Kidney (tissue), 22 donors: ENCODE measurements at places on chromosomes 11 and 22.

- peaks cover 10% of the 10 kb centered on the region for H3K4me1 ChIP-seq
- no peak for DNase-seq
- no peaks in the 10 kb centered on the region for H3K36me3 ChIP-seq
Measured at GRCh38 chr11:9263840-9264315, 1.3 kb downstream of the DENND5A start.

GRCh38 chr11:130726234-130727037 is 189.8 kb downstream of the SNX19 start:
- peak; percentile 41 for DNase-seq
- no peaks in the 10 kb centered on the region for H3K27me3 ChIP-seq
- H3K36me3 ChIP-seq = no peaks in the 10 kb centered on the region
- no peak overlapping the region for H3K4me3 ChIP-seq

DNA sequence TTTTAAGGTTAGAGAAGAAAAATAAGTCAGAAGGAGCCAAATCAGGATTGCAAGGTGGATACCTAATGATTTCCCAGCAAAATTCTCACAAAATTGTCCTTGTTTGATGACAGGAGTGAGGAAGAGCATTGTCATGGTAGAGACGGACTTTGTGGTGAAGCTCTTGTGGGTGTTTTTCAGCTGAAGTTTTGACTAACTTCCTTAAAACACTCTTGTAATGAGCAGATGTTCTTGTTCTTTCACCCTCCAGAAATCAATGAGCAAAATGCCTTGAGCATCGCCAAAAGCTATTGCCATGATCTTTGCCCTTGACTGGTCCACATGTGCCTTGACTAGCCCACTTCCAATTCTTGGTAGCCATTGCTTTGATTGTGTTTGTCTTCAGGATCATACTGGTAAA is 20.0 kb downstream of the CALCB start:
- no peaks in the 10 kb centered on the region for H3K4me1 ChIP-seq
- no peak overlapping the region for H3K4me3 ChIP-seq
- DNase-seq = no peak
- no peaks in the 10 kb centered on the region for H3K27me3 ChIP-seq
- no peaks in the 10 kb centered on the region for H3K36me3 ChIP-seq

- no peak for DNase-seq
- H3K27me3 ChIP-seq = no peaks in the 10 kb centered on the region
- H3K36me3 ChIP-seq = no peaks in the 10 kb centered on the region
Measured at GRCh38 chr11:19646921-19647320, 65.7 kb upstream of the NAV2 start.

- H3K27me3 ChIP-seq = no peaks in the 10 kb centered on the region
- H3K27ac ChIP-seq = no peak overlapping the region
- H3K36me3 ChIP-seq = no peaks in the 10 kb centered on the region
- DNase-seq = no peak
- no peak overlapping the region for H3K4me3 ChIP-seq
Measured at GRCh38 chr11:19938866-19939265, 221.4 kb downstream of the DBX1 start.

GRCh38 chr11:65730461-65730860 is 9.9 kb upstream of the RNASEH2C start:
- no peaks in the 10 kb centered on the region for H3K36me3 ChIP-seq
- no peak overlapping the region for H3K4me3 ChIP-seq

- H3K4me3 ChIP-seq = no peak overlapping the region
- no peaks in the 10 kb centered on the region for H3K4me1 ChIP-seq
- H3K27ac ChIP-seq = no peak overlapping the region
Measured at GRCh38 chr22:20656516-20656901, 117.4 kb upstream of the SERPIND1 start.

DNA sequence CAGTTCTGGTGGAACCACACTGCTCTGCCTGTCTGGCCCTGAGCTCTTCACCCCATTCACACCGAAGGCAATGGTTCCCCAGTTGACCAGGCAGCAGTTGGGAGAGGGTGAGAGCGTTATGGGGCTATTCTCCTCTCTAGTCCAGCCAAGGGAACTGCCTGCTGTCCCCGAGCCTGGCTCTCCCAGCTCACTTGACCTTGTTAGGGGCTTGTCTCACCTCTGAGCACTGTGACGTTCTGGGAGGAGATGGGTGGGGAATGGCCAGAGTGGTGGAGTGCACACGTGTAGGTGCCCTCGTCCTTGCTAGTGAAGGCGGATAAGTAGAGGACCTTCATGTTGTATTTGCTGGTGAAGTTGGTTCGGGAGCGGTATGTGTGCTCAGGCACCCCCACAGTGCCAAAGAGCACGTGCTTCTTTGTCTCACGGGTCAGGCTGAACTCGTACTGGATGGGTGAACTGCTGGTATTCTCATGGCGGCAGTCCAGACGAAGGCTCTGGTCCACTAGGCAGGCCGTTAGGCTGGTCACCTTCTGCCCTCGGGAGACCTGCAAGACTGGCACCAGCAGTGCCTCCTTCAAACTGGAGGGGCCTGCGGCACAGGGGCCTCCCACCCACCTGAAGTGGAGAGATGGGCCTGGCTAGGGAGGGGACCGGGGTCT is 3.0 kb downstream of the THY1 start:
- no peaks in the 10 kb centered on the region for H3K27me3 ChIP-seq
- peak; percentile 81 for DNase-seq
- peak overlapping the region; percentile 75 for H3K27ac ChIP-seq
- no peaks in the 10 kb centered on the region for H3K36me3 ChIP-seq

DNA sequence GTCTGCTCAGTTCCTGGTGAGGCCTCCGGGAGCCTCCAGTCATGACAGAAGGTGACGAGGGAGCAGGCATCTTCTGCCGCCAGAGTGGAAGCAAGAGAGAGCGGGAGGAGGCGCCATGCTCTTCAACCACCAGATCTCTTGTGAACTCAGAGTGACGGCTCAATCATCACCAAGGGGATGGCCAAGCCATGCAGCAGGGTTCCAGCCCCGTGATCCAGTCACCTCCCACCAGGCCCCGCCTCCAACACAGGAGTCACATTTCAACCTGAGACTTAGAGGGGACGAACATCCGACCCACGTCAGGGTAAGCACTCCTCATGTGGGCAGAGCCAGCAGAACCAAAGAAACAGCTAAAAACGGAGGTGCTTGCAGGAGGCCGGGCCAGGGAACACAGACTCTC is 1470.5 kb downstream of the BRD1 start:
- no peaks in the 10 kb centered on the region for H3K4me1 ChIP-seq
- no peak overlapping the region for H3K4me3 ChIP-seq

GRCh38 chr11:63443714-63444113 is 47.3 kb downstream of the PLAAT5 start:
- no peak overlapping the region for H3K4me3 ChIP-seq
- no peaks in the 10 kb centered on the region for H3K27me3 ChIP-seq
- no peaks in the 10 kb centered on the region for H3K36me3 ChIP-seq
- no peaks in the 10 kb centered on the region for H3K4me1 ChIP-seq
- DNase-seq = no peak

DNA sequence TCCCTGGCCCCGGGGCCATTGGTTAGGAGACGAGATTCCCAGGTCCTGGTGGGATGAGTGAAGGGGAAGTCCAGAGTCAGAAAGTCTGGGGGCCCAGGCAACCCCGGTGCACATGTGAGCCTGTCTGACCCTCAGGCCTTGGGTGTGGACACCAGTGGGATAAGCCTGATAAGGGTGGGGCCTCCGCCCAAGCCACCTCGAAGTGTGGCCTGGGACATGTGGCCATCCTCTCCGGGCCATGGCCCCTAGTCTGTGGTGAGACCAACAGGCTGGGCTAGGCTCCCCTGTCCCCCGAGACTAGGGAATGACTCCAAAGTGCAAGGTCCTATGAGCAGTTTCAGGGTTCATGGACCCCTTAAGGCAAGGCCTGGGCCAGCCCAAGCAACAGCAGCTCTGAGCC is 6.3 kb downstream of the CABP7 start:
- no peak overlapping the region for H3K27ac ChIP-seq
- no peak for DNase-seq
- peaks cover 3% of the 10 kb centered on the region for H3K27me3 ChIP-seq
- no peaks in the 10 kb centered on the region for H3K4me1 ChIP-seq
- H3K36me3 ChIP-seq = no peaks in the 10 kb centered on the region

GRCh38 chr11:13278609-13279486 is 1.3 kb downstream of the BMAL1 start:
- H3K4me1 ChIP-seq = no peaks in the 10 kb centered on the region
- peak overlapping the region; percentile 75 for H3K4me3 ChIP-seq

DNA sequence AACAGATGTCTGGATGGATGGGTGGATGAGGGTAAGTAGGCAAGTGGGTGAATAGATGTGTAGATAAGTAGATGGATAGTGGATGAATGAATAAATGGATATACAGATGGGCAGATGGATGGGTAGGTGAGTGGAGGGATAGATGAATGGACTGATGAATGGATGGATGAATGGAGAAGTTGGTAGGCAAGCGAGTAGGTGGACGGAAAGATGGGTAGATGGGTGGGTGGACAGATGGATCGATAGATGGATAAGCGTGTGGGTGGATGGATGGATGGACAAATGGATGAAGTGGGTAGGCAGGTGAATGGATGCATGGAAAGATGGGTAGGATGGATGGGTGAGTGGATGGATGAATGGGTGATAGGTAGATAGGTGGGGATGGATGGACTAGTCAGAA is 393.2 kb downstream of the SHANK2 start:
- no peak overlapping the region for H3K4me3 ChIP-seq
- no peaks in the 10 kb centered on the region for H3K36me3 ChIP-seq
- no peak for DNase-seq
- no peak overlapping the region for H3K27ac ChIP-seq
- no peaks in the 10 kb centered on the region for H3K27me3 ChIP-seq
- H3K4me1 ChIP-seq = no peaks in the 10 kb centered on the region

DNA sequence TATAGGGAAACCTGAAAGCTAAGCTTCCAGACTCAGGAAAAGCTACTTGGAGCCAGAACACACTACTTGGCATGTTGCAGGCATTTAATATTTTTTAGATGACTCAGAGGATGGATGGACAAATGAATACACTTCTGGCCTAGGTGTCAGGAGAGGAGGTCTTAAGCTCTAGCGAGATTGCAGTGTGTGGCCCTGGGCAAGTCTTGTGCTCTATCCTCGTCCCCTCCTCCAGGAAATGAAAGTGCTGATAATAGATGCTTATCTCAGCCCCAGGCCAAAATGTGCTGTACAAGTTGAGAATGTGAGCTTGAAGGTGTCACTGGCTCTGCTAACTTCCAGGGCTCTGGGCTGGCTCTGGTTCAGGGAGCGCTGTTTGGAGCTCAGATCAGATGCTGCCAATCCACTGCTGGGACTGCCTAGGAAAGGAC is 136.3 kb downstream of the PKNOX2 start:
- no peaks in the 10 kb centered on the region for H3K4me1 ChIP-seq
- H3K36me3 ChIP-seq = no peaks in the 10 kb centered on the region
- no peak for DNase-seq
- no peak overlapping the region for H3K4me3 ChIP-seq
- no peaks in the 10 kb centered on the region for H3K27me3 ChIP-seq

DNA sequence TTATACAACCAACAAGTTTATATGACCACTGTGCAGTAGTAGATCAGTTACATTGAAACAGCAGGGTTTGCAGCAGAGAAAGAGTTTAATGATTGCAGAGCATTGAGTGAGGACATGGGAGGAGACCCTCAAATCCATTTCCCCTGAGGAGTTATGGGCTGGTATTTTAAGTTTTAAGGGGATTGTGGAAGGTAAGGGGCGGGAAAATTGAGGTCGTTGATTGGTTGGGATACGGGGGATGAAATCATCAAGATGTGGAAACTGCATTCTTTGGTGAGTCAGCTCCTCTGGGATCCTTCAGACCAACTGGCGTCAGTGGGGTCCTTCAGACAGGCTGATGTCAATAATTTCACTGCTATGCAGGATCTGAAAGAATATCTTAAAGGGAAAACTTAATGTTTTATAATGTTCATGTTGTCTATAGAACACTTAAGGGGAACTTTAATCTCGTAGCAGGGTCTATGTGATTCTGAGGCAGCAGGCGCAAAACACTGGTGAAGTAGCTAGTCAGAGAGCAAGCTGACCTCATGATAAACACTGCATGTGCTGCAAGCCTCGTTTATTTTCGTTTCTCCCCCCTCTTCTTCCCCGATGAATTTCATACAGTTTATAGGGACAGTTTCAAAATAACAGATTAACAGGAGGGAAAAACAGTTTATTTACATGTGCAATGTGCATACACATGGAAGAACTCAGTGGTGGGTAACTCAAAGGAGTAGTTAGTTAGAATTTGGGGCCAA is 17.4 kb upstream of the BACE1-AS start:
- no peak overlapping the region for H3K4me3 ChIP-seq
- no peak overlapping the region for H3K27ac ChIP-seq
- peaks cover 2% of the 10 kb centered on the region for H3K36me3 ChIP-seq
- DNase-seq = no peak

- H3K4me3 ChIP-seq = no peak overlapping the region
- no peak overlapping the region for H3K27ac ChIP-seq
- H3K27me3 ChIP-seq = no peaks in the 10 kb centered on the region
- H3K4me1 ChIP-seq = no peaks in the 10 kb centered on the region
- H3K36me3 ChIP-seq = no peaks in the 10 kb centered on the region
- DNase-seq = no peak
Measured at GRCh38 chr22:44472598-44472997, 25.4 kb downstream of the RTL6 start.

- no peaks in the 10 kb centered on the region for H3K36me3 ChIP-seq
- DNase-seq = no peak
- H3K27ac ChIP-seq = no peak overlapping the region
- no peaks in the 10 kb centered on the region for H3K27me3 ChIP-seq
- peaks cover 6% of the 10 kb centered on the region for H3K4me1 ChIP-seq
Measured at GRCh38 chr11:79108851-79109250, 332.0 kb downstream of the TENM4 start.

DNA sequence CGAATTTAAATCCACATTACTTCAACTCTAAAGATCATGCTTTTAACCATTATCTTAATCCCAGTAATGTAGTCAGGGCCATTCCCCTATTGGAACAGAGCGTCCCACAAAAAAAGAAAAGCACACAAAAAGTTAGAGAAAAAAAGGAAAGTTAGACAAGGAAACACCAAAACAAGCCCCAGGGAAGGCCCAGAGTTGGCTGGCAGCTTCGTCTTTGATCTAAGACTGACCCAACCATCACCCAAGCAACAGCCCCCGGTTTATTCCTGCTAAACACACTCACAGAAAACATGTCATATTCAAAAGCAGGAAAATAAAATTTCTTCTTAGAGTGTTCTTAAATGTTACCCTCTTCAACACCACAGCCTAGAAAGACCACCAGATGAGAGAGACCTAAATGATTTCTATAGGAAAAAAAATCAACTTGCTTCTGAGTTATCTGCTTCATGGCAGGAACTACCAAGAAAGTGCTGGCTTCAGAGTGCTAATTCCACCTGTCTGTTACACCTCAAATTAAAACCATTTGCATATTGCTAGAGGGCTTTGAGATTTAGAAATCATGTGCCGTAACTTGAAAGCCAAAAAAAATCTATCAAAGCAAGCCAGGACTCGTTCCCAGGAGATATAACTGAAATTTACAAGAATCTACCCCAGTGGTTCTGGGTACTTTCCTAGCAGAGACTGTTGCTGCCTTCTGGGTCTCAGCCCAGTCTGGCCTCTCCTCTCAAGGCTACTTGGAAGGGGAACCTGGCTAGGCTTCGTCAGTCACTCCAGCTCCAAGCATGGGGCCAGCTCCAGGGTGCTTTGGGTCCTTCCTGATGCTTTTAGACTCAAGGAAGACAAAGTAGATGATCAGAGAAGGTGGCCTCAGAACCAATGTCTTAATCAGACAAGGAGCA is 31.2 kb downstream of the POU2AF3 start:
- H3K4me3 ChIP-seq = no peak overlapping the region
- peaks cover 13% of the 10 kb centered on the region for H3K4me1 ChIP-seq
- H3K27ac ChIP-seq = no peak overlapping the region
- DNase-seq = no peak
- no peaks in the 10 kb centered on the region for H3K36me3 ChIP-seq
